ENCODE measurements at places on chromosomes 16 and 17.

DNA sequence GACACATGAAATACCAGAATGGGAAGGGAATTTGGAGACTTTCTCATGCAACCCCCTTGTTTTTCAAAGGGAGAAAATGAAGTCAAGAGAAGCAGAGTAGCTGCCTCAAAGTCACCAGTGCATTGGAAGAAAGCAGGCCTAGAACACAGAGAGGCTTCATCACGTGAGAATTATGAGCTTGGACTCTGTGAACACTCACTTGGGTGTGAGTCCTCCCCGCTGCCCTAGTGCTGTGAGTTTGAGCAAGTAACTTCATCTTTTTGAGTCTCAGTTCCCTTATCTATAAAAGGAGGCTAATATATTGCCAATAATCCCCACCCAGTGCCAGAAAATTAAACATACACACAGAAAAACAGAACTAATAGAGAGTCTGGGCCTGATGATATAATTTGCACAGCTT is 315.8 kb downstream of the XYLT1 start:
- no peak for DNase-seq

- DNase-seq, result no peak
Observed at GRCh38 chr16:2874032-2874911, 8.7 kb upstream of the FLYWCH2 start.

DNA sequence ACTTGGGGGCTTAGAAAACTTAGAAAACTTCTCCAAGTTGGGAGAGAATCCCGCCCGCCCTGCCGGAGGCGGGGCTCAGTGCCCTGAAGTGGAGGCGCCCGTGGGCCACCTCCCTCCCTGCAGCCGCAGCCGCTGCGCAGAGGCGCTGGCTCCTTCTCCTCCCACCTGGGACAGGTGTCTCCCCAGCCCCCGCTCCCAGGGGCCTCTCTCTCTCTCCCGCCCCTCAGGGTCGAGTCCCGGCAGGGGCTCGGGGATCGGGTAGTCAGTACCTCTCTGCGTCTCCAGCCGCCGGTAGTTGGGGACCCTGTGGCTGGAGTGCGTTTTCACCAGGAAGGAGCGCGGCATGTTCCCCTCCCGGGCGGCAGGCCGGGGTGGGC is 257 bp downstream of the SNAI3 start:
- DNase-seq, result no peak

GRCh38 chr16:3731126-3731935 is 14.0 kb upstream of the TRAP1 start:
- DNase-seq, result no peak

DNA sequence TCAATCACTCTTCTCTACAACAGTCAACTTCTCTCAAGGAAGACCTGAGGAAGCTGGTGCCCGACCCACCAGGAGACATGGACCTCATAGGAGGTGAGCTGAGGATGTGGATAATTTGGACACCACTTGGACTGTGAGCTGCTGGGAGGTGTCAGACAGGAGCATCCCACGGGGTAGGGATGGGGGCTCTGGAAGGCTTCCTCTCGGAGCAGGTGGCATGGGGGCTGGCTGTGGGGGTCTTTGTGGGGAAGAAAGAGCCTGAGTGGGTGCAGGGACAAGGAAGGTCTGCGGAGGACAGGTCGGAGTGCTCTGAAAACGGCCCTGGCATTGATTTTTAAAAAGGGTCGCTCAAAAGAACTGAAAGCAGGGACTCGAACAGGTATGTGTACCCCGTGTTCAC is 64.0 kb downstream of the TBC1D16 start:
- DNase-seq, result no peak

GRCh38 chr17:68433911-68434508 is 23.3 kb downstream of the WIPI1 start:
- no peak for DNase-seq

DNA sequence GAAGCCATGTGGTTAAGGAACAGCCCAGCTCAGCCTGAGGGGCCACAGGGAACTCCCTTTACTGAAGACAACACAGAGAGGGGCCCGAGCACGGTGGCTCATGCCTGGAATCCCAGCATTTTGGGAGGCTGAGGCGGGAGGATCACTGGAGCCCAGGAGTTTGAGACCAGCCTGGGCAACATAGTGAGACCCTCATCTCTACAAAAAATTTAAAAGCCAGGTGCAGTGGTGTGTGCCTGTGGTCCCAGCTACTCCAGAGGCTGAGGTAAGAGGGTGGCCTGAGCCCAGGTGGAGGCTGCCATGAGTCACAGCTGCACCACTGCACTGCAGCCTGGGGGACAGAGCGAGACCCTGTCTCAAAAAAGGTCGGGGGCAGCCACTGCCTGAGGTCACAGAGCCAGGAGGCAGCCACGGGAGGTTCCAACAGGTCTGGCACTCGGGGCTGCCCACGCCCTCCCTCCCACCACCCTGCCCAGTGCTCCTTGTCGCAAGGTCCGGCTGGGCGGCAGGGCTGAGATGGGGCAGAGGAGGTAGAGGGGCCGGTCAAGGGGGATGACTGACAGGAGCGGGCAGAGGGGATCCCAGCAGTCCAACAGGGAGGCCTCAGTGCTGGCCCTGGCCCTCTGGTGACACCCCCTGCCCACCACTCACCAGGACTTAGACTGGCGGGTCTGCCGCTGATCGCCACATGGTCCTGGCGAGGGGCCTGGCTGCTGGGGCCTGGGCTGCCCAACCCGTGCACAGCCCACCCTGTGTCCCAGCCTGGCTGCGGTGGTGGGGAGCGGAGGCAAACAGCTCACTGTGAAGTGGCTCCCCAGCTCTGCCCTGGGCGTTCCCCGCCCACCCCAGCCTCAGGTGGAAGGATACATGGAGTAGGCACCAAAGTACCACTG is 3.4 kb downstream of the CYBA start:
- DNase-seq, result no peak

DNA sequence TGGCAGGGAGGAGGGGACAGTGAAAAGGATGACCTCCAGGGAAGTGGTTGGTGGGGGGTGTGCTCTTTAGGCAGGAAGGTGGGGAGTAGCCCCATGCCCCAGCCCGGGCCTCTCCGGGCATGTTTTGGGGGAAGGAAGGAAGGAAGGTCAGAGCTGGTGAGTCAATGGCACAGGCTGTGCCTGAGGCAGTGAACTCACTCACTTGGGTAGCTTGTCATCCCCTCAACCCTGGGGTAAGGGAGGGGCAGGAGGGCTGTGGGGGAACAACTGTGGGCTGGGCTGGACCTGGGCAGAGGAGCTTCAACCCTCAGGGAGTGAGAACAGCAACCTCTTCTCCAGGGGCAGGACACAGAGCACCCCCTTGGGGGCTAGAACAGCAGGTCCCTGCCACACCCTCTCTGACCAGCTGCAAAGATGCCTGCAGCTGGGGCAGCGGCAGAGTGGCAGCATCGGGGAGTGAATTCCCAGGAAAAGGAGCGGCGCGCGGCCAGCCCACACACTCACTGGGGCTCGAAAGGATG is 6.3 kb downstream of the CSF3 start:
- no peak for DNase-seq

DNA sequence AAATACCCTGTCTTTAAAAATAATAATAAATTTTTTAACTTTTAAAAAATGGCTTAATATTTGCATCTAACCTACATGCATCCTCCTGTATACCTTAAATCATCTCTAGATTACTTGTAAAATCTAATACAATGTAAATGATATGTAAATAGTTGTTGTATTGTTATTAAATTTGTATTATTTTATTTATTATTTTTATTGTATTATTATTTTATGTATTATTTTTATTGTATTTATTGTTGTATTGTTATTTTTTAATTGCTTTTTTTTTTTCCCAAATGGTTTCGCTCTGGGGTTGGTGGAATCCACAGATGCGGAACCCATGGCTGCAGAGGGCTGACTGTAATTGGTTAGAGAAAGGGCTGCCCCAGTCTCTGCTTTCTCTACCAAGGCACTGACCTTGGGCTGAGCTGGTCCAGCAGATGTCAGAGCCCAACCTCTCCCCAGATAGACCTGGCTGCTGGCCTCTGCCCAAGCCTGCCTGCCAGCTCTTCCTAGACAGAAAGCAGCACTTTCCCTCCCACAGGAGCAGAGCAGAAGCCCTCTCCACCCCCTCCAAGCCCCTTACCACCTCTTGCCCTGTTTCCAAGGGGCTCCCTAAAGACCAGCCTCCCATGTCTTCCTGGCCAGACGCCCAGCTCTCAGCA is 183.8 kb downstream of the GSG1L start:
- DNase-seq, result no peak

GRCh38 chr17:64038331-64039105 is 18.1 kb upstream of the ICAM2 start:
- no peak for DNase-seq

GRCh38 chr16:81335669-81336068 is 20.9 kb downstream of the GAN start:
- no peak for DNase-seq

DNA sequence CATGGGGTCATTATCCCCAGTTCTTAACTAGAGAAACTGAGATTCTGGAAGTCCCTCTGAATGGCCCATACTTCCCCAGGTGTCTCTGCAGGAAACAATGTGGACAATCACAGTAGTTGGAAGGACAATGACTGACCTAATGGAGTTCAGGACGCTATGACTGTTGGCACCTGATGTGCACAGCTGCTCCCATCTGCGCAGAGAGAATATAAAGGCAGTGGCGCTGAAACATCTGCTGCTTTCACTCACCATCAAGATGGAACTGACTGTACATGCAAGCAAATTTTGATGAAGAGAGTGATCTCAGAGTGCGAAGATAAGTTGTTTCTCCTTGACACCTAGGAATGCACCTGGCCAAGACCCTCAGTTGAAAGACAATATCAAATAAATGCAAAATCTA is 395.7 kb upstream of the ASIC2 start:
- no peak for DNase-seq

- no peak for DNase-seq
Observed at GRCh38 chr17:6661464-6661848, 9.9 kb downstream of the C17orf100 start.

DNA sequence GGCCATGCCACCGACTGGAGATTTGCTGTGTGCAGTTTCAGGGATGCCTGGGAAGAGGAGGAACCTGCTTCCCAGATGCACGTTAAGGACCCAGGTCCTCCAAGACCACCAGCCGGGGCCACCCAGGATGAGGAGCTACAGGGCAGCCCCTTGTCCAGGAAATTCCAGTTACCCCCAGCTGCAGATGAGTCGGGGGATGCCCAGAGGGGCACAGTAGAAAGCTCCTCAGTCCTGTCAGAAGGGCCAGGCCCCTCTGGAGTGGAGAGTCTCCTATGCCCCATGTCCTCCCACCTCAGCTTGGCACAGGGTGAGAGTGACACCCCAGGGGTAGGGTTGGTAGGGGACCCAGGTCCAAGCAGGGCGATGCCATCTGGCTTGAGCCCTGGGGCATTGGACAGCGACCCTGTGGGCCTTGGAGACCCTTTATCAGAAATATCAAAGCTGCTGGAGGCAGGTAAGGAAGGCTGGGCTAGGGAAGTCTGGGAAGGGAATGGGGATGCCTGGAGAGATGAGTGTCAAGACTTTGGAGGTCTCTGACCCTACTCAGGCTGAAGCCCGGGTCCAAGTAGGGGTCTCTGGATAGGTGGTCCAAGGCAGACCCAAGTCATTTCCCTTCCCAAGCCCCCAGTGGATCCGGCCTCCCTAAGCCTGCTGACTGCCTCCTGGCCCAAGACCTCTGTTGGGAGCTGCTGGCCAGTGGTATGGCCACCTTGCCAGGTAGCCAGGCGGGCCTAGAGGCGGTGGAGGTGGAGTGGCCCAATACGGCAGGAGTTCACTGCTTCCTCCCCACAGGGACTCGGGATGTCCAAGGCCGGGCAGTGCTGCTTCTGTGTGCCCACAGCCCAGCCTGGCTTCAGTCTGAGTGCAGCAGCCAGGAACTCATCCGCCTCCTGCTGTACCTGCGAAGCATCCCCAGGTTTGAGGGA is 1.0 kb downstream of the PLEKHG4 start:
- DNase-seq, result no peak
